ENCODE measurements at places on chromosomes 13 and 19.

DNA sequence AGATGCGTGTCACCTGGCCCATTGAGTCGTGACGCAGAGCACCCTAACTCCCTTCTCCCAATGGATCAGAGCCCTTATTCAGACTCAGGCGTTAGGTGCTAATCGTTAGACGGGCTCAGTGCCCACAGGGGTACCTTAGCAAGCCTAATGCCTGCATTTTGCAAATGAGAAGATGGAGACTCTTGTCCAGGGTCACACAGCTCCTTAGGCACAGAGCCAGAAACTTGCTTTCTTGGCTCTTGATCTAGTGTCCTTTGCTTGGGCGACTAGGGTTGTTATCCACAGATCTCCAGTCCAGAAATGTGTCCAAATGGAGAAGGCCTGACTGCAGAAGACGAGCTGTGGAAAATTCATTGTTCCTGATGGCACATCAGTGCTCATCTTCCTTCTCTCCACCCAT lies 85.1 kb downstream of the C13orf42 start:
- DNase-seq: no peak

DNA sequence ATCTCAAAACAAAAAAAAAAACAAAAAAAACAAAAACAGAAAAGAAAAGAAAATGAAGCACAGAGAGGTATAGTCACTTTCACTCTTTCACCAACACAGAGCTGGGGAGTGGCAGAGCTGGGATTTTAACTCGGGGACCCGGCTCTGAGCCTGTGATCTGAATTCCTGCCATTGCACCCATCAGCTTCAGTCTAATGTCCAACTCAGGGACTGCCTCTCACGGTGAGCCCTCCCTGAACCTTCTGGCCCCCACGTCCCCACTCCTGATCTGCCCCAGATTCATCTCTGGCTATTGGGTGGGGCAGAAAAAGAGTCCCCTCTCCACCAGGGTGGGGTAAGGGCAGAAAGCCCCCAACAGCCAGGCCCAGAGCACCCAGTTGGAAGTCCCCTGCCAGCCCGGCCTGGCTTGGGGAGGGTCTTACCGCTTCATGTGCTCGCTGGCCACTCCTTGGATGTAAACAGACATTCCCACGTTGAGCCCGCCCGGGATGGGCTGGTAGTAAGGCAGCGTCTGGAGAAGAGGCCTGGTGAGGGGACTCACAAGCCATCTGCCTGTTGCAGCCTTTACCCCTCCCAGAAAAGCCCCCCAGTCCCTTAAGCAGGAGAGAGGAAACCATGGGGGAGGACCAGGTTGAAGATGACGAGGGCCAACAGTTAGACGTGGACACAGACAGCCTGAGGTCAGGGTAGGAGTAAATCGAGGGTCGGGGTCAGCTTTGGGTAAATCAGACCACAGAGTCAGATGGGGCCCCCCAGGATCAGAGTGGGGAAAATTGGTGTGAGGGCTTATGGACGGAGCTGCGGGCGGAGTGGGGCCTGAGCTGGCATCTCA lies 520 bp downstream of the LGALS4 start:
- DNase-seq: no peak

DNA sequence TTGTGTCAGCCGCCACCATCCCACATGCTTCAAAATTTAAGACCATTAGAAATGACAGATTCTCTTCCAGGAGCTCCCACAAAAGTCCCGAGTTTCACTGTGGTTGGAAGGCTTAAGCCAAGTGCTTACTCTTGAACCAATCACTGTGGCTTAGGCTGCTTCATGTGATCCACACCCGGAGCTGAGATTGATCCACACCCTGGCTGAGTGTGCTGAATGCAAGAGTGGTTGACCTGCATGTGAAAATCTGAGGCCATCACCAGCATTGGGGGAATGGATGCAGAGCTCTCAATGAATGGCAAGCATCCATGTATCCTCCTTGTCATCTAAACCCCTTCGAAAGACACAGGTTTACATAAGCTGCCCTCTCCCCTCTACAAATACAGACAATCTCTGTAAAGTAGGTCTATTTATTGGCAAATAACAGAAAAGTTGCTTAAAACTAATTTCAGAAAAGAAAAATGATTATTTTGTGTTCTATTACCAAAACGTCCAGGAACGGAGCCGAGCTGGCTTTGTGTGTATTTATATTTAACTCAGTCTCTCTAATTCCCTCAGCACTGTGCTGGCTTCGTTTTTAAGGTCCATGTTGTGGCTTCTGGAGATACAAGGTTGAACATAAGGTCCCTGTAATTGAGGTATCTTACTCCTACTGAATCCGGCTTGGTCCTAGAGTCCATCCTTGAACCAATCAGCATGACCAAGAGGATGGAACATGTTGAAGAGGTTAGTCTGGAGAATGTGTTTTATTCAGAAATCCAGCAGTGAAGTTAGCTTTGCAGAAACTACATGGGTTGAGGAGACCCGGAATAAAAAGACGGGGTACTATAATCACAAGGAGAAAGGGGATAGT lies 332.4 kb downstream of the LIG4 start:
- DNase-seq: no peak

DNA sequence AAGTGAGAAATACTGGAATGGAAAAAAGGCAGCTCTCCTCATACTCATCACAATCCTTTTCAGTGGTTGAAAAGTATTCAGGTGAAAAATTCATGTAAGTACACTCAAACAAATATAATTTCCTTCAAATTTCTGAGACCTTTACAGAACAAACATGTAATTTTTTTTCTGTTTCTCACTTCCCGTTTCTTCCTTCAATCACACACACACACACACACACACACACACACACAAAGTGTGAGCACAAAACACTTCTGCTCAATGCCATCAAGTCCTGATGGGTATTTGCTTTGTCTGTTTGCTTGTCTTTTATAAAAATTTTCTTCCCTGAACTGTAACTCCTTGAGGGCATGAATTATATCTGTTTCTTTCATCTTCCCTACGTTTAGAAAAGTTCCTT lies 110.6 kb downstream of the LIG4 start:
- no peak for DNase-seq

DNA sequence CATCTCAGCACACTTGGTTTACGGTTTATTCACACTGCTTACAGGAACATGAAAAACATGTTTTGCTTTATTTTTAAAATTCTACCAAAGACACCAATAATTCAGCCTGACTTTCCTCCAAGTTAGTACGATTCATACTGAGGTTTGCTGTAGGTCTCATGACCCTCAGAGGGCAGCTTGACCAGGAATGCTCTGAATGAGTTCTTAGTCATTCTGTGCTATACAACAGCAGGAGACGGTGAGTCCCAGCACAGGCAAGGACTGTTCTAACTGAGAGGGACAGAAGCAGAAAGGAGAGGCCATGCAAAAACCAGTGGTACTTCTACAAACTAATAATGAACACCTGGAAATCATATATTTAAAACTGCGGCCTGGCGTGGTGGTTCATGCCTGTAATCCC lies 6.4 kb downstream of the GRTP1 start:
- DNase-seq: no peak

- DNase-seq: peak; percentile 33
These were observed 11.5 kb downstream of the S1PR2 start for GRCh38 chr19:10219678-10220077.

DNA sequence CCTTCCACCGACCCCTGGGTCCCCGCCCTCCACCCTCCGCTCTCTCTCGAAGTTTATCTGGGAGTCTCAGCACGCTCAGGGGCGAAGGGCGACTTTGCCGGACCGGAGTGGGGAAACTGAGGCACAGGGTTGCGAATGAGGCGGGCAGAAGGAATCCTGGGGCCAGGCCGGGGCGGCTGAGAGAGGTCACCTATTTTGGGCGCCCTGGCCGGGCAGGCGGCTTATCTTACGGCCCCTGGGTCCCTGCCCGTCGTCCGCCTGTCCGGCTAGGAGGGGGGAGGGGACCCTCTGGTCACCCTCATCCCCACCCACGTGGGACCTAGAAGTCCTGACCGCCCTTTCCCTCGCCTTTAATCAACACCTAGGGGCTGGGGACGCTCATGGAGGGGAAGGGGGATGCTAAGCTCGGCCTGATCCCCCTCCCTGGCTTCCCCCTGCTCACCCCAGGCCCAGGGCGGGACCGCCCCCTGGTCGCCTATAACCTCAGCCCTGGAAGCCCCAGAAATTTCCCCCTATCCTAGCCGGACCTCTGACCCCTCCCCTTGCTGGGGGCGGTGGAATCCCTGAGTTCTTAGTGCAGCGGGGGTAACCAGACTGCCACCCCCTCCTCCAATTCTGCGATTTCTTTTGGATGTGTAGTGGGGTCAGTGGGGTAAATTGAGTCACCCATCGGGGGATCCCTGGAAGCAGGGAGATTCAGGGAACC lies 556 bp downstream of the TRIP10 start:
- DNase-seq: no peak

DNA sequence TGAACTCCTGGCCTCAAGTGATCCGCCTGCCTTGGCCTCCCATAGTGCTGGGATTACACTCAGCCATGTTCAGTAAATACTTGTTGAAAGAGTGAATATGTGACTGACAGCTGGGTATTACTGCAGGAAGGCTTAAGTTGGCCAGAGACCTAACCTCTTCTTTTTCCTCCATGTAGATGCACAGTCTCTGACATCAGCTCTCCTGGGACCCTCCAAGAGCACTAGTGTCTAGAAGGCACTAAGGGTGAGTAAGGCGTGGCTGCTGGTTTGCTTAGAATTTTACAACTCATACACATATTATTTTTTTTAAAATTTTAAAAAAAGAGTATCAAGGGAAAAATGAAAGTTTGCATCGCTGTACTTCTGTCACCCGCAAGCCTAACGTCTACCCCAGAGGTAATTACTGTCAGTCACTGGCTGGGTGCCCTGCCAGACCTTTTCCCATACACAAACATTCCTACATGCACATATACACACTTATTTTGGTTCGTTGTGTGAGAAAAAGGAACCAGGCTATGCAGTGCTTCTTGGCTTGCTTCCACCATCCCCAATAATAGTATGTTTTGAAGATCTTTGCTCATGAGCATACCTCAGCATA lies 122.0 kb downstream of the SIPA1L3 start:
- no peak for DNase-seq

DNA sequence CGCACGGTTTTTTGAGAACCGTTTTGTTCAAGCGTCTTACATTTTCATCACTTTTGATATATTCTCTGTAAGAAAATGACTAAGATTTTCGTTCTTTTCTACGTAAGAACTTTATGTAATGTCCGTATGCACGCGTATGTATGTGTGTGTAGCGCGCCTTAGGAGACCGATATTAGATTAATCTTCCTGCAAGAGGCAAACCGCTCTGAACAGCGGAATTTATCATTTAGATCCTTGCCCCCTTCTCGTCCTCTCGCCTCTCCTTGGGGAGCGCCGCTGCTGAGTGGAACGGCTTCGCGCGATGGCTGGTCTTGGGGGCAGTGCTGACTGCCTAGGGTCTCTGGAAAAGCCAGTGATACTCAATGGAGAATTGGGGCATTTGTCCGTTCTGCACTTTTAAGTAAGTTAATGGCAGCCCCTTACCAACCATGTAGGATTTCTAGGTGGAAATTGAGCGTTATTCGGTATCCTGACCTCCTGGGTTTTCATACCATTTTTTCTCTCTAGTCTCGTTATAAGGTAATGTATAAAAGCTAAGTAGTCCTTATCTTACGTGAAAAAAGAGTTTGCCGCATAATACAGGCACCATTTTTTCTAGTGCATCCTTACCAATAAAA lies 4.7 kb downstream of the MAB21L1 start:
- no peak for DNase-seq

DNA sequence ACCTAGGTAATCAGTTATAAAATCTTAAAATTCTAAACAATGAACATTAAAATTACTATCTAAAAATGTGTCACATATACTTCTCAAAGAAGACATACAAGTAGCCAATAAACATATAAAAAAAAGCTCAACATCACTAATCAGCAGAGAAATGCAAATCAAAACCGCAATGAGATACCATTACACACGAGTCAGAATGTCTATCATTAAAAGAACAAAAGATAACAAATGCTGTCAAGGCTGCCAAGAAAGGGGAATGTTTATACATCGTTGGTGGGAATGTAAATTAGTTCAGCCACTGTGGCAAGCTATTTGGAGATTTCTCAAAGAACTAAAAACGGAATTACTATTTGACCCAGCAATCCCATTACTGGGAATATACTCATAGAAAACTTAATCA lies 310.3 kb upstream of the EDNRB start:
- DNase-seq: no peak

- no peak for DNase-seq
These were observed 51.2 kb downstream of the FLT3 start for GRCh38 chr13:28049215-28049614.

DNA sequence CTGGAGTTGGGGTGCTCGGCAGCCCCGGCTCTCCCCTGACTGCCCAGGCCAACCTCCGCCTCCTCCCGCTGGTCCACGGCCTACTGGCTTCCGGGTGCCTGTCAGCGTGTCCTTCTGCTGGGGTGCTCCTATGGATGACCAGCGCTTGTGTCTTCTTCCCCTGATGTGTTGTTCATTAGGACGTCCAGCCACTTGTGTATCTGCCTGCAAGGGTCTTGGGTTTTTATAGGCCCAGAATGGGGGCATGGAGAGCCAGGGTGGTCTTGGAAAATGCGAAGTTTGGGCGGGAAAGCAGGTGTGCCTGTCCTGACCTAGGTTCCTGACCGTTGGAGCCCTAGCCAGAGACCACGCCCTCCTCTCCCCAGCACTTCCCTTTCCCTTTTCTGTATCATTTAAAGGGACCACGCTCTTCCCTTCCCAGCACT lies 139.8 kb downstream of the SLITRK5 start:
- DNase-seq: no peak

DNA sequence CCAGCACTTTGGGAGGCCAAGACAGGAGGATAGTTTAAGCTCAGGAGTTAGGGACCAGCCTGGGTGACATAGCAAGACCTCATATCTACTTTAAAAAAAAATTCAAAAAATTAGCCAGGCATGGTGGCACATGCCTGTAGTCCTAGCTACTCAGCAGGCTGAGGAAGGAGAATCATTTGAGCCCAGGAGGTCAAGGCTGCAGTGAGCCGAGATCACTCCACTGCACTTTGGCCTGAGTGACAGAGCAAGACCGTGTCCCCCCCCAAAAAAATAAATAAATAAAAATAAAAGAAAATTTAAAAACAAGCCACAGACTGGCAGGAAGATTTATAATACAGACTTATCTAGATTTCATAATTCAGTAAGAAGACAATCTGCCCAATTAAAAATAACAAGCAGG lies 14.8 kb downstream of the PSPC1 start:
- DNase-seq: no peak

- DNase-seq: no peak
These were observed 41.8 kb downstream of the SUGP2 start for GRCh38 chr19:18991468-18991867.

DNA sequence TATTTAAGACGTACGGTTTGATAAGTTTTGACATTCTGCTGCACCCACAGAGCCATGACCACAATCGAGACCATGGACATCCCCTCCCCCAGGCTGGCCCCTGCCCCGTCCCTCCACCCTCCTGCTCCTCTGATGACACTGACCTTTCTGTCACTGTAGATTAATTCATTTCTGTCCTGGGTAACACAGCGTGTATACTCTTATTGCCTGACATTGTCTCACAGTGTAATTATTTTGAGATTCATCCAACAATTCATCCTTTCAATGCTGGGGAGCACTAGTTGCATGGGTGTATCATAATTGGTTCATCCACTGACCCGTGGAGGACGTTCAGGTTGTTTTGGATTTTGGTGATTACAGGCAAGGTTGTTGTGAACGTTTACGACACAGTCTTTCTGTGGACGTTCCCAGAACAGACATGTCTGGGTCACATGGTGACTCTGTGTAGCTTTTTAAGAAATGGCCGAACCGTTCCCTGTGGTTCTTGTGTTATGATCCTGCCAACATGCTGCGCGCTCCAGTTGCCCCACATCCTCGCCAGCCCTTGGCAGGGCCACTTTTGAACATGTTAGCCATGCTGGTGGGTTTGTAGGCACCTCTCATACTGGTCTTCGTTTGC lies 41.9 kb downstream of the C13orf46 start:
- no peak for DNase-seq

GRCh38 chr13:86741762-86742285 lies 929.3 kb upstream of the SLITRK5 start:
- no peak for DNase-seq
